Inflammatory macrophage treated with lipopolysaccharide for 1 hour (primary cell): ENCODE measurements at places on chromosomes 1 and 21.

DNA sequence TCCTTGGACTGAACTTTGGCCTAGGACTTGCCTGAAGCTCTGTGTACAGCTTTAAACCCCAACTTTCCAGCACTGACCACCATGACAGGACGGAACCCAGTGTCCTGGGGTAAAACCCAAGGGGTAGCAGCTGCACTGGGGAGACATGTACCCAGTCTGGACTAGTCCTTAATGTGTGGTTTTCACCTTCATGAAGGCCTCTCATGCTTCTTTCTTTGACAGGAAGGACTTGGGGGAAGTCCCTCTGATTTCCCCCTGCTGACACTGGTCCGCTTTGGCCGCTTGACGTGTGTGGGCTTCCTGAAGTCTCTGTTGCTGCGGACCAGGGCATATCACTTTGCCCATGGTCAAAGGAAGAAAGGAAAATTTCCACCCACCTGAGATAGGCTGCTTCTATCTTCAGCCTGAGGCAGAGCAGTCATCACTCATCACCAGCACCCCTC lies 66.3 kb upstream of the PRDX6 start:
- peak; percentile 79 for DNase-seq

DNA sequence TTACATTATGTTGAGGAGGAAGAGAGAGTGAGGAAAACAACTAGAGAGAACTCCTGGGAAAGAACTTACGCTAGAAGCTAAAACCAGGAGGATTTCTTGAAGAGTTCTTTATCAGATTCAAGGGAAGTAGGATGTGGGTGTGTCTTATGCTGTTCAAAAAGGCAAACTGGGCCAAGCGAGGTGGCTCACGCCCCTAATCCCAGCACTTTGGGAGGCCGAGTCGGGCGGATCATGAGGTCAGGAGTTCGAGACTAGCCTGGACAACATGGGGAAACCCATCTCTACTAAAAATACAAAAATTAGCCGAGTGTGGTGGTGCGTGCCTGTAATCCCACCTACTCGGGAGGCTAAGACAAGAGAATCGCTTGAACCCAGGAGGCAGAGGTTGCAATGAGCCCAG lies 23.1 kb downstream of the SMG7 start:
- no peak for DNase-seq

GRCh38 chr1:119652587-119652986 lies 4.5 kb upstream of the ZNF697 start:
- DNase-seq = no peak

DNA sequence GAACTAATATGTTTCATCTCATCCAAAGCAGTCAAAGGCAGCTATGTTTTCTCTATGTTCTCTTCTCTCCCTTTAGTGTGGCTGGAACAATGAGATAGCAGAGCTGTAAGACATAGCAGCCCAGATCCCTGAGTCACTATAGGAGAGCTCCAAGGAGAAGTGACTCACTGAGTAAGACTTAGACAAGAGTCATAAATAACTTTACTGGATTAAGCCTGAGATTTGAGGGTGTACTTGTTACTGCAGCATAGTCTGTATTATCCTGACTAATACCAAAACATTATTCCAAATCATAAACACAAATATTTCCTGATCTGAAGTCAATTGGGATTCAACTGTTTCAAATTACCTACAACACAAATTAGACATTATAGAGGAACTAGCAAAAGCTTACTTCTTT lies 3.9 kb downstream of the KRTAP19-8 start:
- DNase-seq = no peak

DNA sequence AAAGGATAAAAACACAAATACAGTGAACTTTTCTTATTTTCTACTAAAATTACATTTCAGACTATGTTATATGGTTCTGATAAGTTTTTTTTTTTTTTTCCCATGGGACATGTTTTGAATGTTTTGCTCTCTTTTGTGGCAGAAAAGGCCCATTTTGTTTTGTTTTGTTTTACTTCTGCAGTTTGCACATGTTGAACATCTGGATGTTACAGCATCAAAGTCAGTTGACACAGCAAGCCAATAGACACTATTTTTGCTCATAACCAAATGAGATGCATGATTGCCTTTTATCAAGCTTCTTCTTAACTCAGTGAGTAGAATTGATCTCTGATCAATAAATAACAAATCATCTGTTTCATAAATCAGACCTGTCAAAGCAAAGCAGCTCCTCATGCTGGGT lies 904.2 kb downstream of the ADGRL2 start:
- no peak for DNase-seq

DNA sequence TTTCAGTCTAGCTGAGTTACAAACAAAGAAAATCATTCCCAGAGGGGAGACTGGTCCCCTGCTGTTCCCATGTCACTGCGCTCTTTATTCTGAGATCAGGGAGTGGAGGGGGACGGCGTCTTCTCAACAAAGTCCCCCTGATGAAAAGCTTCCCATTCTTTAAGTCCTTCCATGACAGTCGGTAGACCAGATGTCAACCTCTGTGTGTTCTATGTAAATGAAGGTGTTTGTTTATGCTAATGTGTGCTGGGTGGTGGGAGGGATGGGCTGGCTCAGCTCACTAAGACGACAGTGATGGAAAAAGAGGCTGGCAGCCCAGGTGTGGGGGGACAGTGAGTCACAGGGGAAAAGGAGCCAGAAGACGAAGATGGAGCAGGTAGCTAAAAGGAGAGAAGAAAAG lies 148.2 kb upstream of the KLHDC7A start:
- no peak for DNase-seq

- DNase-seq = no peak
These were observed 6.4 kb downstream of the INPP5B start for GRCh38 chr1:37940299-37940947.

GRCh38 chr1:84382127-84382526 lies 16.2 kb upstream of the DNASE2B start:
- no peak for DNase-seq

GRCh38 chr1:154485106-154485505 lies 16.9 kb upstream of the TDRD10 start:
- peak; percentile 13 for DNase-seq

GRCh38 chr1:50436489-50436888 lies 13.2 kb upstream of the DMRTA2 start:
- DNase-seq = no peak

DNA sequence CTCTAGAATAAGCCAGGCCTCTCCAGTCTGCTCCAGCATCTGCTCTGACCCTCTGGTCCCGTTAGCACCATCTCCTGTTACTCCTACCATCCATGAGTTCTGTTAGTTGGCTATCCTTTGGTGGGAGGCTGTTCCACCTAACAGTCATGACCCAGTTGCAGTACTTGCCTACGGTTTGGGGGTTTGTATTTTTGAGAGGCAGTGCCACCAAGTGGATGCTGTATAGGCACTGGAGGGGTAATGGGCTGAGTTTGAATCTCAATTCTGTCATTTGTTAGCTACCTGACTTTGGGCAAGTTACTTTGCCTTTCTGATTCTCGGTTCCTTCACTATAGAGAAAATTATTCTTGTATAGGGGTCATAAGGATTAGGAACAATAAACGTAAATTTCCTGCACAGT lies 12.1 kb upstream of the C8B start:
- DNase-seq = no peak
